ENCODE measurements at places on chromosomes 11 and 22.

DNA sequence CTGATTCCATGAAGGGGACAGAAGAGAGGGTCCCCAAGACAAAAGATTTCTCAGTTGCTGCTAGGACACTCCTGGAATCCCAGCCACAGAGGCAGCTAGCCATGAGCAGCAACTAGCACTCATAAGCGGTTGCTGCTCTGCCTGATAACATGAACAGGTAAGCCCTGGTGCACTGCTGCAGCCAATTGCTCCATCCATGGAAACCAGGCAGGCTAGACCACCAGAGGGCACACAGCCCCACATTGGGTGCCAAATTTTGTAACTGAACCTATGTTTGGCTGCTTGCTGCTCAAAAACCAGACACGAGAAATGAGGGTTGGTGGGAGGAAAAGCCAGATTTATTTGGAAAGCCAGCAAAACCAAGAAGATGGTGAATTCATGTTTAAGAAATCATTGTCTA is 21.9 kb upstream of the QSER1 start:
- DNase-seq = no peak

DNA sequence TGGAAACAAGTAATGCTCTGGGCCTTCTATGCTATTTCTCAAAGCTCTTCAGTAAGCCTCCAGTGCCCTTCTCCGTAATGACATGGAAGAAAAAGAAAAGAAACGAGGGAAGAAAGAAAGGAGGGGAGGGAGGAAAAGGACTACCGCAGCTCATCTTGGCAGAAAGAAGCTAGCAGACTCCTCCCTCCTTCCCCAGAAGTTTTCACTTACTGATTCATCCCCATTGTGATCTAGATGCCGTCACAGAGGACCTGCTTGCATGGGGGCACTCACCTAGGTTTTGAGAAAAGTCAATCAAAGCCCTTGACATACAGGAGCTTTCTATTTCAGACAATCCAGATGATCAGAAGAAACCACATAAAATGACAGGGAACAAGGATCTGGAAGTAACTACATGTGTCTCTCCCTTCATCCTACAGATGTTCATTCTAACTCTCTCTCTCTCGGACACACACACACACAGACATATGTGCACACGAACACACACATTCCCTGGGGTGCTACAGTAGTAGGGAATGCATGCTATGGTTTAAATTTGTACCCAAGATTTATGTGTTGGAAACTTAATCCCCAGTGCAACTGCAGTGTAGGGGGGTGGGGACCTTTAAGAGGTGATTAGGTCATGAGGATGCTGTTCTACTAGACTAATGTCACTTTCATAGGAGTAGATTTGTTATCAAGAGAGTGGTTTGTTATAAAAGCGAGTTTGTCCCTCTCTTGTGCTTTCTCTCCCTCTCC is 37.6 kb upstream of the RCN1 start:
- no peak for DNase-seq

DNA sequence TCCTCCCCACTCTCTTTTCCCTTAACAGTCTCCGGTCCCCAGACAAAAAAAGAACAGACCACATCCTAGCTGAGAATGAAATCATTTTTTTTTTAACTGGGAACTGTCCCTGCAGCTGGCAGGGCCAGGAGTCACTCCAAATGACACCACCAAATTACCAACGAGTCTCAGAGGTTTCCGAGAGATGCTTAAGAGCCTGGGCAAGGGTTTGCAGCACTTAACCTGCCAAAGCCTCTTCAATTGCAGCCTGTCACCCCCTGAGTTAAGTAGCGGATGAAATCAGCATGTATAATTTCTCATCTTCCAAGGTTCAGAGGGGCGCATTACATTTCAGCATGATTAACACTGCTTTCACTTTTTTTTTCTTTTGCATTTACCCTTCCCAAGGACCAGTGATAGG is 71.8 kb downstream of the TENM4 start:
- no peak for DNase-seq

DNA sequence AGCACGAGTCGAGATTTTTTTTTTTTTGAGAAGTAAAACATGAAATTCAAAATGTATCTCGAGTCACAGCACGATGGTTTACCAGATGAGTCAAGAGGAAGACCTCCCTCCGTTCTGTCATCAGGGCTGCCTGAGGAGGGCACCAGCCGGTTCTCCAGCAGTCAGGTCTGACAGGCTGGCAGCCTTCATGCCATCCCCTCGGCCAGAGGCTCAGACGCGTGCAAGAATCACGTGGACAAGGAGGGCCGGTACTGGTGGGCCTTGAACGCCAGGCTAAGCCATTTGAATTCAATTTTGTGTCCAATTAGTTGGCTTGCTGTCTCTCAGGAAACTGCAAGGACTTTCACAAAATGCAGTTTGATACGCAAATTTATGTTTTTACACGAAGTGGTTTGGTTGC is 1412.2 kb downstream of the BRD1 start:
- DNase-seq = no peak

- DNase-seq = no peak
Observed at GRCh38 chr11:72998676-72999075, 143.4 kb downstream of the FCHSD2 start.
